ENCODE measurements at places on chromosomes 5 and 9. TPM values are rescaled to one million over a fixed set of nuclear protein-coding genes. Genes with fewer than 3 reads are reported as not detected.

GRCh38 chr9:27142299-27142930, 33.4 kb downstream of the TEK start:
- H3K36me3 ChIP-seq = no peaks in the 10 kb centered on the region
- H3K27ac ChIP-seq = no peak overlapping the region
- DNase-seq = no peak
- H3K27me3 ChIP-seq = no peaks in the 10 kb centered on the region
- no peaks in the 10 kb centered on the region for H3K4me1 ChIP-seq

DNA sequence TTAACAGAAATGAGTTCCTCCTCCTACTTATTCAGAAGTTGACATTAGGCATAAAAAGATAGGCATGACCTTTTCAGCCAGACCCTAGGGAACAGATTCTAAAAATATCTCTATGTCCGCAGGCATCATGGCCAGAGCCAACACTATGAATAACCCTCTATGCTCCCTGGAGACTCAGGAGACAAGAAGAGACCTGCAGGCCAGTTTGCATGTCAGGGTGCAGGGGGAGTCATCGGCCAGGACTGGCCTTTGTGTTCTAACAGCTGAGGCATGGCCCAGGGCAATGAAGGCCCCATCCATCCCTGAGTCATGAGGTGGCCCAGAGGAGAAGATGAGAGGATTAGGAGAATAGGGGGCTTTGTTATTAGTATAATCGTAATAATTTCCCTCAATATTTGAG, 93.8 kb downstream of the TMEM215 start:
- no peak overlapping the region for H3K27ac ChIP-seq
- H3K27me3 ChIP-seq = no peaks in the 10 kb centered on the region

- H3K27me3 ChIP-seq = no peaks in the 10 kb centered on the region
- H3K36me3 ChIP-seq = peaks cover 17% of the 10 kb centered on the region
- H3K27ac ChIP-seq = peak overlapping the region; percentile 91
- peaks cover 41% of the 10 kb centered on the region for H3K4me1 ChIP-seq
- peak overlapping the region; percentile 83 for H3K4me3 ChIP-seq
Observed at GRCh38 chr9:96565671-96566497, 53.8 kb downstream of the CDC14B start.

- peak overlapping the region; percentile 1 for H3K27ac ChIP-seq
- peak; percentile 67 for DNase-seq
- H3K27me3 ChIP-seq = no peaks in the 10 kb centered on the region
- H3K4me1 ChIP-seq = no peaks in the 10 kb centered on the region
- H3K4me3 ChIP-seq = no peak overlapping the region
- no peaks in the 10 kb centered on the region for H3K36me3 ChIP-seq
Observed at GRCh38 chr5:87074934-87075541, 192.6 kb upstream of the RASA1 start.

- H3K4me1 ChIP-seq = no peaks in the 10 kb centered on the region
- no peaks in the 10 kb centered on the region for H3K27me3 ChIP-seq
- peaks cover 67% of the 10 kb centered on the region for H3K36me3 ChIP-seq
Observed at GRCh38 chr9:107314763-107315162, 31.7 kb downstream of the RAD23B start.

GRCh38 chr5:55031492-55031891, 7.4 kb downstream of the GZMK start:
- H3K27me3 ChIP-seq = no peaks in the 10 kb centered on the region
- no peak for DNase-seq
- H3K27ac ChIP-seq = no peak overlapping the region
- no peaks in the 10 kb centered on the region for H3K4me1 ChIP-seq

DNA sequence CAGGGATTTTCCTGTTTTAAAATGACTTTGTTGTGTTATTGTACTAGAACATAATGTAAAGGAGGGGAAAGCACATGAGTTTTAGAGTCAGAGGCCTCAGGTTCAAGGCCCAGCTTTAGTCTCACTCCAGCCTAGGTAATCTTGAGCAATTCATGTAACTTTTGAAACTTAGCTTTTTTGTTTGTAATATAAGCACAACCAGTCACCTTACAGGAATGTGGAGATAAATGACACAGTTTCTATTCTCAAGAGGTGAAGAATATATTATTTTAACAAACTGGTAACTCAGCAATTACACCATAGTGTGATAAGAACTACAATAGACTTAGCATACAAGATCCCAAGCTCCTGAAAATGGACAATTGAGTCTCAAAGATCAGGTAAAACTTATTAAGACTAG, 51.2 kb downstream of the ADAMTS19 start:
- H3K27ac ChIP-seq = no peak overlapping the region
- DNase-seq = no peak
- no peak overlapping the region for H3K4me3 ChIP-seq
- no peaks in the 10 kb centered on the region for H3K27me3 ChIP-seq

- no peak for DNase-seq
- peaks cover 8% of the 10 kb centered on the region for H3K4me1 ChIP-seq
- H3K27ac ChIP-seq = no peak overlapping the region
- no peaks in the 10 kb centered on the region for H3K27me3 ChIP-seq
- H3K36me3 ChIP-seq = no peaks in the 10 kb centered on the region
- no peak overlapping the region for H3K4me3 ChIP-seq
Observed at GRCh38 chr9:93246111-93246510, 62.2 kb downstream of the WNK2 start.

GRCh38 chr9:14312719-14313377, 1.1 kb downstream of the NFIB start:
- no peaks in the 10 kb centered on the region for H3K36me3 ChIP-seq
- H3K27me3 ChIP-seq = peaks cover 10% of the 10 kb centered on the region
- peaks cover 26% of the 10 kb centered on the region for H3K4me1 ChIP-seq
- peak overlapping the region; percentile 62 for H3K4me3 ChIP-seq
- peak; percentile 79 for DNase-seq

GRCh38 chr5:53165431-53166182, 56.0 kb upstream of the MOCS2 start:
- H3K27me3 ChIP-seq = no peaks in the 10 kb centered on the region
- no peaks in the 10 kb centered on the region for H3K36me3 ChIP-seq
- H3K4me1 ChIP-seq = peaks cover 54% of the 10 kb centered on the region
- H3K4me3 ChIP-seq = no peak overlapping the region

- no peaks in the 10 kb centered on the region for H3K27me3 ChIP-seq
- peak; percentile 46 for DNase-seq
- no peaks in the 10 kb centered on the region for H3K36me3 ChIP-seq
Observed at GRCh38 chr9:132857031-132857430, 21.1 kb downstream of the AK8 start.

DNA sequence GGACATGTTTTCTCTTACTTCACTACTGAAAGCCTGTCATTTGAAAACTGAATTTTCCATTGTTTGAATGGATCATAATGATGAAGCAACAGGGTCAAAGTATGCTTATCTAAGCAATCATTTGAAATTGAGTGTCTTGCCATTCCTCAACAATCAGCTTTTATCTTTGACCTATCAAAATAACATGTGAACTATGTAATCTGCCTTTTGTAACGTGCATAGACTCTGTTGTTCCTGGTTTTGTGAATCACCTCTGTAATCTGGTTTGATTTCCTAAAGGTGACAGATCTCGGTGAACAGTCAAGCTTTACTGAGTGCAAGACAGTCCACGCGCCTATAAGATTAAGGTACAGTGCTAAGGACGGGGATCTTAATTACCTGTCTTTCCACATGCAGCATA, 3.3 kb downstream of the MEF2C start:
- no peaks in the 10 kb centered on the region for H3K36me3 ChIP-seq
- H3K4me1 ChIP-seq = peaks cover 35% of the 10 kb centered on the region
- H3K27me3 ChIP-seq = peaks cover 16% of the 10 kb centered on the region
- peak overlapping the region; percentile 58 for H3K4me3 ChIP-seq
- DNase-seq = no peak

DNA sequence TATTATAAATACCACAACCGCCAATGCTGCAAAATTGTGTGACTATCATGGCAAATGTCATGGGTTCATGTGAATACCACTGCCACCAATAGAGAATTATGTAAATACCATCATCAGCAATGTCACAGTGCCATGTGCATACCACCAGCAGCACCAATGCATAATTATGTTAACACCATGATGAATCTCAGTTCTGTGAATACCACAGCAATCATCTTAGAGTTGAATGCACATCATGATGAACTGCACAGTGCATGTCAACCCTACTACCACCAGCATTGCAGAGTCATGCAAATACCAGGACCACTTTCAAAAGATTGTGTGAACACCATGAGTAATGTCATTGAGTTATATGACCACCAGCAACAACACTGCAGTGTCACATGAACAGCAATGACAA, 63.2 kb downstream of the SHC3 start:
- H3K4me3 ChIP-seq = no peak overlapping the region
- H3K27me3 ChIP-seq = no peaks in the 10 kb centered on the region
- DNase-seq = no peak
- H3K4me1 ChIP-seq = no peaks in the 10 kb centered on the region

- no peak for DNase-seq
- H3K4me1 ChIP-seq = no peaks in the 10 kb centered on the region
- no peaks in the 10 kb centered on the region for H3K36me3 ChIP-seq
- no peak overlapping the region for H3K4me3 ChIP-seq
Observed at GRCh38 chr5:69148981-69149675, 17.8 kb upstream of the CCNB1 start.

DNA sequence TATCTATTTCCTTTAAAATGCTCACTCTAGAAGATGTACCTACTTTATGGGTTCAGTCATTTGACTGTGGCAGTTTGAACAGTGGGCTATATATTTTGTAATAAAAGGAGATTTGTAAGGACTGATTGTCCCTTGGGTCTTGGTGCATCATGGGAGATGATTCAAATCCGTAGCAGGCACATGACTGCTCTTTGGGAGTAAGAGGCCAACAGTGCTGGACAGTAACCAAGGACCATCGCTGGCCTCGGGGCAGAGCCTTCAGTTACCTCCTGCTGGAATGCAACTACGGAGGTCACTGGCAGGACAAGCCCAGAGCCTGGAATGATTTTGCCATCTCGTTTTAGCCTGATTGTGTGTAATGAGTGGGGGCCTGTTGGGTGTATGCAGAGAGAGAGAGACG, 7.0 kb upstream of the MAMDC2 start:
- H3K27ac ChIP-seq = no peak overlapping the region
- DNase-seq = no peak
- H3K4me1 ChIP-seq = no peaks in the 10 kb centered on the region
- no peak overlapping the region for H3K4me3 ChIP-seq
- H3K36me3 ChIP-seq = no peaks in the 10 kb centered on the region

DNA sequence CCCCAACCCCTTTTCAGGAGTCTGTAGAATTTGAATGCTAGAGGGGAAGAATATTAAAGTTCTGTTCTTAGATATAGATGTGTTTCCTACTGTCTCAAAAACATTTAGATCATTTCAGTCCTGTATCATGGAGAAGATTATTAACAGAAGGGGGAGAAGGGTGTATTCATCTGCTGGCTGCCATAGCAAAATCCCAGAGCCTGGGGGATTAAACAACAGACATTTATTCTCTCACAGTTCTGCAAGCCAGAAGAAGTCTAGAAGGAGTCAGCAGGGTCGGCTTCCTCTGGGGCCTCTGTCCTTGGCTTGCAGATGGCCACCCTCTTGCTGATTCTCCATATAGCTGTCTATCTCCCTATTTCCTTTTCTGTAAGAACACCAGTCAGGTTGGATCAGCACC, 150.1 kb upstream of the OTULINL start:
- peaks cover 5% of the 10 kb centered on the region for H3K4me1 ChIP-seq
- DNase-seq = no peak
- no peak overlapping the region for H3K4me3 ChIP-seq
- no peaks in the 10 kb centered on the region for H3K27me3 ChIP-seq
- no peak overlapping the region for H3K27ac ChIP-seq

DNA sequence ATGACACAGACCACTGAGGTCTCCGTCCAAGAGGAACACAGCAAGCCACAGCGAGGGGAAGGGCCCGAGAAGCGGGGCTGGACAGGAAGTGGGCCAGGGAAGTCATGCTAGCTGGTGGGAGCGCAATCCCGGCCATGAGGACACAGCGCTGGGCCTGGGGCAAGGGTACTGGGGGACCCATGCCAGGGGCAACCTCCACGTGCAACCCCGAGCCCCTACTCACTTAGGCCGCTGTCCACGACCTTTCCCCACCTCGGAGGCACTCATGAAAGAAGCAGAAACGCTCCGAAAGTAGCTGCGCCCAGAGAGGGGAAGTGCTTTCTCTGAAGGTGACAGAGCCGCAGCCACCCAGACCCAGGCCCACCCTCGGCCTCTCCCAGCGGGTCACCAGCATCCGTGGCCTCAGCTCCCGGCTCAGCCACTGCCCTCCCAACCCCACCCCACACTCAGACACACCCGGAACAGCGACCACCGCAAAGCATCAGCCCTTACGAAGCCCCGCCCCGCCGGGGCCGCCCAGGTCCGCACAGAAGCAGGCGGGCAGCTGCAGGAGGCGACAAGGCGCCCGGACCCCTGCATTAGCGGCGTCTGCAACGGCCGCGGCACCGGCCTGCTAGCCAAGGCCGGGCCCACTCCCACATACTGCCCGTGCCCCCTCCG, 782 bp downstream of the BICD2 start:
- peaks cover 46% of the 10 kb centered on the region for H3K4me1 ChIP-seq
- H3K36me3 ChIP-seq = no peaks in the 10 kb centered on the region
- peak overlapping the region; percentile 98 for H3K27ac ChIP-seq
- no peak for DNase-seq
- H3K4me3 ChIP-seq = peak overlapping the region; percentile 98

GRCh38 chr9:126389992-126390391, 63.4 kb downstream of the MVB12B start:
- DNase-seq = no peak
- peaks cover 34% of the 10 kb centered on the region for H3K4me1 ChIP-seq
- H3K27ac ChIP-seq = no peak overlapping the region
- no peaks in the 10 kb centered on the region for H3K27me3 ChIP-seq

- no peak overlapping the region for H3K4me3 ChIP-seq
- no peak overlapping the region for H3K27ac ChIP-seq
- no peaks in the 10 kb centered on the region for H3K36me3 ChIP-seq
- H3K4me1 ChIP-seq = no peaks in the 10 kb centered on the region
- H3K27me3 ChIP-seq = no peaks in the 10 kb centered on the region
Observed at GRCh38 chr9:20854444-20854843, 170.4 kb downstream of the FOCAD start.

GRCh38 chr9:101247297-101247696, 137.5 kb downstream of the BAAT start:
- no peak overlapping the region for H3K27ac ChIP-seq
- DNase-seq = no peak
- no peaks in the 10 kb centered on the region for H3K4me1 ChIP-seq
- no peaks in the 10 kb centered on the region for H3K27me3 ChIP-seq
- H3K36me3 ChIP-seq = no peaks in the 10 kb centered on the region
- no peak overlapping the region for H3K4me3 ChIP-seq

DNA sequence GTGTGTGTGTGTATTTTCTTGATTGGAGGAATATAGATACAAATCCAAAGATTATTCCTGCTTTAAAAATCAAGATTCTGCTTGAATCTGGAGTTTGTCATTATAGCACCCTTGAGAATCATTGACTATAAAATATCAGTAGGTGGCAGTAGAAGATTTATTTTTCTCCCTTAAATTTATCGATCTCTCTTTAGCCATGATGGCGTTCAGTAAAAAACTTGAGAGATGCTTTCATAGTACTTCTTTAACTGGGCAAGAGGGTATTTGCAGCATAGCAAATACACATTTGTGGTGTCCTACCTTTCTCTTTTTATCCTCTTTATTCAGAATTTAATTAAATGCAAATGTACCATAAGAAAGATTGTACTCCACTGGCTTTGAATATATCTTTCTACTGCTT, 307.7 kb downstream of the ADGRV1 start:
- no peaks in the 10 kb centered on the region for H3K36me3 ChIP-seq
- H3K27ac ChIP-seq = no peak overlapping the region
- H3K4me3 ChIP-seq = no peak overlapping the region
- peak; percentile 49 for DNase-seq
- H3K27me3 ChIP-seq = no peaks in the 10 kb centered on the region
- H3K4me1 ChIP-seq = peaks cover 6% of the 10 kb centered on the region

Gene LPAR1
- 37.3 TPM for total RNA-seq

Gene IFNK
- not detected for total RNA-seq

Gene SCGB3A2
- not detected for total RNA-seq

Gene CSF1R
- 46.1 TPM for total RNA-seq

Gene LIX1
- not detected for total RNA-seq

Gene RANBP3L
- 2.9 TPM for total RNA-seq

Gene SHROOM1
- total RNA-seq = 48.7 TPM

Gene RPL12
- total RNA-seq = 1,440 TPM

Gene RNF183
- not detected for total RNA-seq

Gene MAP3K1
- total RNA-seq = 6.1 TPM

Gene DMGDH
- total RNA-seq = not detected

All from stomach (tissue), 19 donors.